ENCODE measurements at places on chromosomes 16 and 17. TPM values are rescaled to one million over a fixed set of nuclear protein-coding genes. Genes with fewer than 3 reads are reported as not detected.

PERCC1 gene
- 0.18 TPM for total RNA-seq

- H3K4me3 ChIP-seq, result no peak overlapping the region
- H3K27ac ChIP-seq, result no peak overlapping the region
- peaks cover 13% of the 10 kb centered on the region for H3K27me3 ChIP-seq
These were observed 11.0 kb upstream of the ZNHIT3 start for GRCh38 chr17:36475346-36475970.

- peak within 1 kb of the TSS; percentile 83 for H3K4me3 ChIP-seq
- peaks cover 19% of the 10 kb centered on the region for H3K4me1 ChIP-seq
- DNase-seq, result peak; percentile 96
These were observed at the start of the genes CIAPIN1 and COQ9 for GRCh38 chr16:57447186-57447962. TSS of gene CIAPIN1 (minus strand) at chr16:57447385. CDS start at chr16:57440928, 6,457 bp downstream. TSS of gene COQ9 (plus strand) at chr16:57447479. CDS start at chr16:57447506, 27 bp downstream.

DNA sequence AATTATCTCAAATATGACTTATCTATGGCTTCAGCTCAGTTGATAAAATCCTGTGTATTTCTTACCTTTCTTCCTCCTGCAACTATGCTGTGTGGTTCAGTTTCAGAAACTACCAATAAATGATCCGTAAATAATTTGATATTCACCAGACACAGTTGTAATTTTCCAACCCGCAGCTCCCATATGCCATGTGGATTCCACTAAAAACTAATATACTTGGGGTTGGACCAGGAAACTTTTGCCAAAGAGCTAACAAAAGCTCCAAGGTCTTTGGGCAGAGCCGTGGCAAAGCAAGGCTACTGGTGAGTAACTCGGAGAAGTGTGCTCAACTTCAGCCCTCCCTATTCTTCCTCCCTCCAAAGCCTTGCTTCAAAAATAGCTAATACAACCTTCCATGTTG lies 2.3 kb upstream of the CHST6 start:
- H3K27ac ChIP-seq, result no peak overlapping the region
- H3K36me3 ChIP-seq, result no peaks in the 10 kb centered on the region
- H3K27me3 ChIP-seq, result peaks cover 14% of the 10 kb centered on the region
- no peak overlapping the region for H3K4me3 ChIP-seq
- DNase-seq, result no peak

All from cardiac muscle cell (in vitro differentiated cells and primary cell).